ENCODE measurements at places on chromosomes 1 and 21.

GRCh38 chr1:9835758-9836631 lies 12.2 kb upstream of the CLSTN1 start:
- no peak for DNase-seq

DNA sequence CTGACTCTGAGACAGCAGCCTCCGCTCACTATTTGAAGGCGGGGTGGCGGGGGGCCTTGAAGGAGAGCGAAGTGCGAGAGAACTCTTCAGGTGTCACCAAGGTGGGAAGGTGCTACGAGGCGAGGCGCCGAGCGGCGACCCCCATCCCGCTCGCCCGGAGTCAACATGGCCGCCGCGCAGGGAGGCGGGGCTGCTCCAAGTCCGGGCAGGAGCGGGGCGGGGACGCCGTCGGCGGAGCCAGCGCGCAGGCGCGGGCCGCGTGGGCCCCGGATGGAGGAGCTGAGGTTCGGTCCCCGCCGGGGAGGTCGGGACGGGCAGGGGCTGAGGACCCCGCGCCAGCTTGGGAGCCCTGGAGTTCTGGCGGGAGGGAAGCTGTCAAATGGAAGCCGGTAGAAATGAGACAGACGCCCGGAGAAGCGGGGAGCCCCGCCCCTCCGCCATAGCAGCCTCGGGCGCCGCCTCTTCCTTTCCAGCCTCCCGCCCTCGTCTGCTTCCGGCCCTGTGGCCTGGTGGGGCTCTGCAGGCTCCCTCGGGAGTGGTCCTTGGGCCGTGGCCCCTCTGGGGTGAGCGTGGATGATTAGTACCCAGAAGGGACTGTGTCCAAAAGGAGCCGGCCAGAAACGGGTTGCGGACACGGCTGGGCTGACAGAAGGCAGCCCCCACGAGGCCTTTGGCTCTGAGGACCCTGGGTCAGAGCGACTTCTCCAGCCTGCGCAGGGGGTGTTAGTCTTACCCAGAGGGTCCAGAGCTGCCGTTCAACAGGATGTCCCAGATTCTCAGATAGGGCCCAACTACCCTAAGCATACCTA lies at the start of gene PIGV:
Gene PIGV, plus strand, starts transcription at position 245 of the 809 bp plus-strand sequence. CDS start 2,866 bp downstream, outside the sequence.
- peak; percentile 76 for DNase-seq

DNA sequence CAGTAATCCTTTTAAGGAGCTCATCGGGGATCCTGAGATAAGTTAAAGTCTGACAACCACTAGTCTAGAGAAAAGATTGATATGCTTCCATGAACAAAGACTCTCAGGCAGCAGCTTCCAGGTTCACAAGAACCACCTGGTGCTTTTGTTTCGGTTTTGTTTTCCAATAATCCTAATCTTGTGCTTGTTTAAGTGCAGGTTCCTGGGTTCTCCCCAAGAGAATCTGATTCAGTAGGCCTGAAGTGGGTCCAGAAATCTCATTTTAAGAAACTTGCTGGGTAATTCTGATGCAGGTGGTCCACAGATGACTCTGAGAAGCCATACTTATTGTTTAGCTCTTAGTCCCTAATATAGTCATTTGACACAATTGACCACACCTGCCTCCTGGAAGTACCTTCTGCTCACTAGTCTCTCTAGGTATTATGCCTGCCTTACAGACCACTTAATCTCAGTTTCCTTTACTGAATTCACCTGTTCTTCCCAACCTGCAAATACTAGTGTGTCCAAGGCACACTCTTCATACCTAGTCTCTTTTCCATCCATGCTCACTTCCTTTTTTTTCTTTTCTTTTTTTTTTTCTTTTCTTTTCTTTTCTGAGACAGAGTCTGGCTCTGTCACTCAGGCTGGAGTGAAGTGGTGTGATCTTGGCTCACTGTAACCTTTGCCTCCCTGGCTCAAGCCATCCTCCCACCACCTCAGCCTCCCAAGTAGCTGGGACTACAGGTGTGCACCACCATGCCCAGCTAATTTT lies 20.5 kb upstream of the FRRS1 start:
- no peak for DNase-seq

DNA sequence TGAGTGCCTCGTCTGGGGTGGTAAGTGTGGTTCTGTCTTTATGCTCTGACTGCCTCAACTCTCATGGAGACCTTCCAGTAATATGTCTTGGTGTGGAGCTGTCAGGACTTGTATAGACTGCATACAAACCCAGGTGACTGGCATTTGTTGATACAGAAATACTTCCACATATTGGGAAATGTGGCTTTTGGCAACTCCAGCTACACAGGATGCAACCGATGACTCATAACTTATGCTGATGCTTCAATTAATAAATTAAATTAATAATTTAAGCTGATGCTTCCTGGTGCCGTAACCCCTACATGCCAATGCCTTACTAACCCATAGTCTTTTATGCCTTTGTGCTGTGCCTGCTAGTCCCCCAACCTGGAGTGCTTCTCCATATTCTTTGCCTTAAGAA lies 72.3 kb upstream of the ARTN start:
- no peak for DNase-seq

DNA sequence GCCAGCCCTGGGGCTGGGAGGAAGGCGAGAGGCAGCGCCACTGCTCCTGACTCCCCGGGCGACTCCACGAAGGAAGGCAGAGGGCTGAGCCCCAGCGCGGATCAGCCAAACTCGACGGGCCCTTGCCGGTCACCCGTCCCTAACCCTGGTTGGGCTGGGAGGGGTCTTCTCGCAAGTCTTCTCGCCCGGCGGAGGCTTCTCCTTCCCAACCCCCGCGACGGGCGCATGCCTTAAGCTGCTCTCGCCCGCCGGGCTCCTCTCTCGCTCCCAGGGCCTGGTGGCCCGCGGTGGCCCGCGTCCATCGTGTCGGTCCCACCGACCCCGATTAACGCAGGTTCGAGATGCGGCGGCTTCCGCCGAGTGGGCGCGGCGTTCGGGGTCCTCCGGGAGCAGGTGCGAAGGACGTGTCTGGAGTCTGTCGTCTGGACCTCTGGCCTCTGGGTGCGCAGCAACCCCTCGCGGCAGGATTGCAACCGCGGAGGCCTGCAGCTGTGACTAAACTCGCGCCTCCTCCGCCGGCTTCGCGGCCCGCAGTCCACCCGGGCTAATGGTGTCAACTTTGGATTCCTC lies 29.0 kb upstream of the PPM1J start:
- no peak for DNase-seq

DNA sequence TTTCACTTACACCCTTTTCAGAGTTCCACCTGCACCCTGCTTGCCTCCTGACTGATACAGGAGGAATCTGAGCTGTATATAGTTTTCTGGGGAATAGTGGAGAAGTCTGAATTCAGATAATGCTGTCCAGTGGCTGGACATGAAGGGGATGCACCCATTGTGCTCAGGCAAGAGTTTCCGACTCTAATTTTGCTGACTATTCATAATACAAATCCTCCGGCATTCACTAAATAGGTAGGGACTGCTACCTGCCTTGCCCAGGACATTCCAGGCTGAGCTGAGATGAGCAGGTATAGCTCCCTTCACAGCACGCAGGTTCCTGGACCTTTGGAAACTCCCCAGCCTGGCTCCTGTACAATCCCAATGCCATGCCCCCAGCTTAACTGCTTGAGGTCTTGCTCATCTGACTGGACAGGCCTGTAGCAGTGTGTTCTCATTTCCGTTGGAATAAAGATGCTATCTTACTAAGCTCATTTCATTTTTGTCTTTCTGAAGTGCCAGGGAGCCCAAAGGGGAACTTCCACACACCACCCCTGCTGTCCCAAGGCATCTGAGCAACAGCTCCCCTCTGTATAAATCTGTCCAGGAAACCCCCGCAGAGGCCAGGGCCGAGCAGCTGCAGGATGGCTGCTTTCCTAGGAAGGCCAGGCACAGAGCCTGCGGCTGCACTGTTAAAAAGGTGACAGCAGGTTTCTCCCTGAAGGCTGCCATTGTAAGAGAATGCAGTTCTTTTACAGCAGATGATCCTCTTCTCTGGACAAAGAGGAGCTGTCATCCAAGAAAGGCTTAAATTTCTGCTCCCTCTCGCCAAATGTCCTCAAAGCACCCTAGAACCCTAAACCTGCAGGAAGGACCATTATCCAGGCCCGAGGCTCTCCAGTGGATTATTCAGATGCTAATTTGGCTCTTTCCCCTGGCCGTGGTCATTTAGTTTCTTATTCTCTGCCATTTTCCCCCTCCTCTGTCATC lies 21.7 kb upstream of the VASH2 start:
- DNase-seq: no peak

GRCh38 chr1:184052194-184052559 lies 647 bp downstream of the TSEN15 start:
- DNase-seq: no peak

DNA sequence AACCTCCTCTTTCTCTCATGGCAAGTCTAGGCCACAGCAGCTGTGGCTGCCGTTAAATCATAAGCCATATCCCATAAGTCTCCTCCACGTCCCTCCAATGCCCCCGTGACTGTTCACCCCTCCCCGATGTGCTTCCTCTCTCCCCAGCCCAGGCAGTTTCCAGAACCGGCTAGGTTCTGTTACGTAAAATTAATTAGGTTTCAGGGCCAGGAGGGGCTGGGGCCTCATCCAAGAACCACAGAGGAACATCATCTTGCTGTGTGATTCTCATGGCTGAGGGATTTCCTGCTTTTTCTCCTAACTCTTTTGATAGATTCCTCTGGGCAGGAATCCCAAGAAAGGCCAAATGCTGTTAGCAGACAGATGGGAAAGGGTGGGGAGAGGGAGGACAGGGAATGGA lies 141.8 kb upstream of the AJAP1 start:
- DNase-seq: no peak

DNA sequence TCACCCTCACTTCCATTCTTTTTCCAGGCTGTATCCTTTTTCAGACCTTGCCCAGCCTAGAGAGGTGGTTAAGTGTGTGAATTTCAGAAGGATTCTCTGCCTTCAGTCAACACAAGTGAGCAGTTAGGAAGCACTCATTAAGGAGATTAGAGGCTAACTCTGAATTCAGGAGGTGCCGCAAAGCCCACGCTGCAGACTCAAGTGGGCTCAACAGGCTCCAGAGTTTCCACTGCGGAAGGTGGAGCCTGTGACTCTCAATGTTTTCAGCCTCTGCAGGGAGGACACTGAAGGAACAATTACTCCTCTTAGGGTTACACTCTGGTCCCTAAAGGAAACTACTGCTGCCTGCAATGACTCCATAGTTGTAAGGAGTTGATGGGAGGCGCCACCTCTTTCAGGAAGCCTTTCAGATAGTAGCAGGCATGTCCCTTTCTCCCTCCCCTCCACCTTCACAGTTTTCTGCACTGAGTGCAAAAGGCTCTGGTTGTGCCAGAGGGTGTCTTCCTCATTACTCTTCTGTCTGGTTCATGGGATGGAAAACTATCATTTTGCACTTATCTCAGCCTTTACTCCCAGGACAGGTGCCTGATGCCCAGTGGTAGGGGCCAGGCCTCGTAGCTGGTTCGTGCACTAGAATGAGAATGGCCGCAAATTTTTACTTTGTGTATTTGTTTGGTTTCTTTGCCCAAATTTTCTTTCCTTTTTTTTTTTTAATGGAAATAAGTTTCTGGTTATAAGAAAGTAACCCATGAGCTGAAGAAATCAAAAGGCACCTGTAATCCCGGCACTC lies 55.2 kb upstream of the SELENON start:
- DNase-seq: no peak

- DNase-seq: no peak
These were observed 6.2 kb downstream of the WNT9A start for GRCh38 chr1:227941509-227942020.

GRCh38 chr1:154420961-154421924 lies 16.1 kb downstream of the IL6R start:
- no peak for DNase-seq

GRCh38 chr1:232108598-232108997 lies 482.0 kb downstream of the DISC1 start:
- DNase-seq: no peak

DNA sequence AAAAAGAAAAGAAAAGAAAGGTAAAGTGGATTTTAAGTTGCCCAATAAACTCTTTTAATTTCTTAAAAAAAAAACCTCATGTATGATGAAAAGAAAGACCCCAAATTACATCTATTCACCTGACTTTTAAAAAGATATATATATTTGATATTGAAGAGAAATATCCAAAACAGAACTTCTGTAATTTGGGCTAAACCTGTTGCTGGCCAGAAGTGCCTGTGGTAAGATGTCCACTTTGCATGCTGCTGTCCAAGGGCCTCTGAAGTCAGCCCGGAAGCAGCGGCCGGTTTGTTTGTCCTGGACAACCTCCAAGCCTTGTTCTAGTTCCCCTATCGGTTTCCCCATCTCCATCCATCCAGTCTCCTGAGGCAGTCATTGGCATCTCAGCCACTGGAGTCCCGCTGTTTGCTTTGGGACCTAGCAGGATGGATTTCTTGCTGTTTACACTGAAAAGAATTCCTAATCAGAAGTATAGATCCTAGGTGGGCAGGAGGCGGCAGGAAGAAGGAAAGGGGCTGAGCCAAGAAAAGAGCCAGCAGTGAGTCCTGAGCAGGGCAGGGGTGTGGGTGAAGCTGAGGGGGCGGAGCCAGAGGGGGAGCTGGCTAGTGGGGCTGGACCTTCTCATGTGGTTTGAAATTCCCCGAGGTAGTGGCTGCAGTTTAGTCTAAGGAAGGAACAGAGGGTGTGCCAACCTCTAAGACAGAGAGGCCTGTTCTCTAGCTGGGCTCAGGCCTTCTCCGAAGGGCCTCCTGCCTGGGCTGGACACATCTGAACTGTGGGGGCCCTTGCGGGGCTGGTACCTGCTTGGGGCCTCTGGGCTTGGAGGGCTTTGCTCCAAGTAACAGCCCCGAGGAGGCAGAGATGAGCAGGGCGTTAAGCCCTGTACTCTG lies 3.3 kb downstream of the NCMAP start:
- no peak for DNase-seq

DNA sequence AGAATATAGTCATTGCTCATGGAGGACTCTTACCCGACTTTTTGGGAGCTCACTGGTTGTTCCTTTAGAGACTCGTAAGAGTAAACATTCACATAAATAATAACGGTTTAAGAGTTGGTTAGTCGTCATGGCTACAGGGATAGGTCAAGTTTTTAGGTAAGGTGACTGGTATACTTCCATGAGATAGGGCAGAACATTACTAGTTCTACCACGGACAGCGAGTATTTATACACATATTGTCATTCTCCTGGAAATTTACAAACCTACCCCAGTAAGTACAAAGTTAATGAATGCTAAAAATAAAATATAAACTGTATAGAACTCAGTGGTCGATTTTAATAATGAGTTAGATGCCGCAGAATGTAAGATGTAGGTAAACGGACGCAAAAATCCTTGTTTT lies 1.2 kb upstream of the RYR2 start:
- no peak for DNase-seq

GRCh38 chr1:214471458-214471857 lies 79.9 kb downstream of the PTPN14 start:
- DNase-seq: no peak

DNA sequence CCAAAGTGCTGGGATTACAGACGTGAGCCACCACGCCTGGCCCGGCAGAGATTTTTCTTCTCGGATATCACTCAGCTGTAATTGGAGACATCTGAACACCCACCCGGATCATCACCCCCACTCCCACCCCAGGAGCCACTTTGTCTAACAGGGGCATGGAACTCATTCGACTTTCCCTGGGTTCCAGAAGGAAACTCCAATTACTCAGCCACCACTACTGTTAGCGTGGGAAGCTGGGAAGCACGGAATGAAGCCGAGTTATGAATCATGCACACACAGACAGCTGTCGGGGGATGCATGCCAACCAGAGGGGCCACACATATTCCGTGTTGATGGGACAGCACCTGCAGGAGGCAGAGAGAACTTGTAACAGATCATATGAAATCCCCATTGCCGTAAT lies 85.2 kb downstream of the HLCS start:
- no peak for DNase-seq

- DNase-seq: no peak
These were observed 9.0 kb downstream of the ZBTB17 start for GRCh38 chr1:15966956-15967344.

GRCh38 chr1:222953585-222953984 lies 138.7 kb downstream of the DISP1 start:
- no peak for DNase-seq

- no peak for DNase-seq
These were observed 49.6 kb downstream of the ZFYVE9 start for GRCh38 chr1:52191395-52191965.

All from stimulated activated CD8-positive, alpha-beta memory T cell treated with anti-CD3 and anti-CD28 coated beads, Interleukin-7, amount 100 ng/mL, for 4 hours (primary cell).